ENCODE measurements at places on chromosomes 16 and 17.

DNA sequence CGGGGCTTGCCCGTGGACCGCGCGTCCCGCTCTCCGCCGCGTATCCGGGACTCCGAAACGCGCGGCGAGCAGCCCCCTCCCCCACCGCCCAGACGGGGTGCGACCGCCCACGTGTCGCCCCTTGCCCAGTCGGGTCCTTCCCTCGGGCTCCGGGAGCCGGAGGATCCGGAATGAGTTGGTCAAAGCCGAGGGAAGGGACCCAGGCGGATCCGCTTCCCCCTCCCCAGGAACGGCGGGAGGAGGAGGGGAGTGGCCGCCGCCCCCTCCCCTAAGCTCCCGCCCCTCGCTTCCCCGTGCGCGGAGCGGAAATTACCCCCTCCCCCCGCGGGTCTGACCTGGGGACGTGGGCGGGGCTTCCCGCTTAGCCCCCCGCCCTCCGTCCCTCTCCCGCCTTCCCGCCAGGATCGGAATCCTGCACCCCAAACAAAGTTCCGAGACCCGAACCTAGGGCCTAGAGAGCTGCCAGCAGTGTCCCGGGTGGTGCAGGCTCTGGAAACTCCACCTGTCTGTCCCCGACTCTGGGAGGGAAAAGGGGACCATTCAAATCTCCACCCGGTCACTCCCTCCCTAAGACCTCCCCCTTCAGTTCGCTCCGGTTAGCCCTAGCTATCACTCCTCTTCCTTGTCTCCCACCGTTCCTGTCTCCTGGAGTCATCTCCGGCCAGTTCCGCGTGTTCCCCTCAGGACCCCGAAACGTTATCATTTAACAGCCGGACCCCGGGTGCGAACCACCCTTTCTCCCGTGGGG is 1.0 kb upstream of the IGF2BP1 start:
- DNase-seq, result no peak

- DNase-seq, result peak; percentile 59
These were observed 137.2 kb upstream of the RPH3AL start for GRCh38 chr17:489758-490329.

- DNase-seq, result peak; percentile 15
These were observed 61.7 kb upstream of the LGALS9 start for GRCh38 chr17:27569257-27569722.

DNA sequence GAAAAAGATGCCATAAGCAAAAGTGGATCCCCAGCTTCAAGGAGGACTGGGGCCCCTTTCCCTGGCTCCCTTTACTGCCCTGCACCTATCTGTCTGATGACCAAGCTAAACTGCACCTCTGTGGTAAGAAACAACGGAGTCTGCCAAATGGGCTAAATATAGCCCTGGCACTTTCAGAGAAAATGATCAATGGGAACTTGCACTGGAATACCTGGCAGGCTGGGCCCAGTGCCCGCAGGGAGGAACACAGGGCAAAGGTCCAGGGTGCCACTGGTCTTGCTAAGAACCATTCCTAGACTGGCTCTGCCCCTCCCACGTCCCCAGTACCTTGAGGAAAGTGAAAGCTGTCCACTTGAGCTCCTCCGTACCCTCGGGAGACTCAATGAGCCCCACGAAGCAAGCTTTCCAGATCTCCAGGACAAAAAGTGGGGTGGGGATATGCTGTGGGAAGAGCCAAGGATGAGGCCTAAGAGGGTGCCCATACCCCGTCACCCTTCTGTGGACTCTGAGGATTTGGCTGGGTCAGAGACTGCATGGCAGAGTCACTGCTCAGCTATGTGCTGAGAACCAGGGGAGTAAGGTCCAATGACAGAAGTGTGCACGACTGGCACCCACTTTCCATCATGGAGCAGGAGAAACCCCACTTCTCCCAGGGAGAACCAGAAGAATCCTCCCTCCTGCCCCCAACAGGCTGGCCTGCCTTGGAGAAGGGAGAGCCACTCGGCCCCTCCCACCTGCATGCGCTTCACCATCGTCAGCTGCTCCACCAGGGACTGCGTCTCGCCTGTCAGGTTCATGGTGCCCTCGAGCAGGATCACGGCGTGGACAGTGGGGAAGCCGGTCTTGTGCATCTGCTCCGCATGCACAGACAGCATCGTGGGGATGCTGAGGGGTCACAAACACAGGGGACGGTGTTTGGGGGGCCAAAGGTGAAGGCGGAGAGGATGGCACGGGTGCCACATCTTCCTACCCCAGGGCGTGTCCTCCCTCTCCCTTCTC is 17.4 kb downstream of the CSF3 start:
- no peak for DNase-seq

- DNase-seq, result no peak
These were observed 17.8 kb upstream of the KCNH6 start for GRCh38 chr17:63505341-63505740.

DNA sequence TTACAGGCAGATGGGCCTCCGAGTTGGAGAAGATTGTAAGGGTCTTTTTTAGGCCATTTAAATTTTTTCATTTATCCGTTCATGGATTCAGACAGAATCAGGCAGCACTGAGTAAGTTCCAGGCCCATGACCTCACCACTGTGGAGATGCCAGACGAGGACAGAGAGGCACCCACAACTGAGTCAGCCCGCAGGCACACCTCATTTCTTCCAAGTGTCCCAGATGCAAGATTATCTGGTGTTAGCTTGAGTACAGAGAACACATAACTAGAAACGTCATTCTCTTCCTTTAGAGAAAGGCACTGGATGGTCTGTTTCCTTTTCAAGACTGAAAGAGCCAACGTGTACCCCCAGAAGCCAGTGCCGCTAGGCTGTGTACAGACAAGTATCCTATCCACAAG is 16.9 kb downstream of the CLEC16A start:
- no peak for DNase-seq

DNA sequence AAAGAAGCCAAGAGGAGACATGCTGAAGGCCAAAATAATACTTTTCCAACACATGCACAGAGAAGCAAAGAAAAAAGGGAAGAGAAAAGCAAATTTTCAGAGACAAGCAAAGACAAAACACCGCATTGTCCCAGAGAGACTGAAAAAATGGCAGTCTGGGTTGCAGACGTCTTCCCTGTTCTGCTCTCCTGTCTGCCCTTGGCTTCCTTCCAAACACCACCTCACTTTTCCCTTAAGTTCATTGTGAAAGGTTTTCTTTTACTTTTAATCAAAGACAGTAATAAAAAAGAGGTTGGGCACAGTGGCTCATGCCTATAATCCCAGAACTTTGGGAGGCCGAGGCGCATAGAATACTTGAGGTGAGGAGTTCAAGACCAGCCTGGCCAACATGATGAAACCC is 21.2 kb upstream of the VAT1L start:
- no peak for DNase-seq

GRCh38 chr17:63665527-63666214 is 34.3 kb downstream of the LIMD2 start:
- DNase-seq, result no peak

DNA sequence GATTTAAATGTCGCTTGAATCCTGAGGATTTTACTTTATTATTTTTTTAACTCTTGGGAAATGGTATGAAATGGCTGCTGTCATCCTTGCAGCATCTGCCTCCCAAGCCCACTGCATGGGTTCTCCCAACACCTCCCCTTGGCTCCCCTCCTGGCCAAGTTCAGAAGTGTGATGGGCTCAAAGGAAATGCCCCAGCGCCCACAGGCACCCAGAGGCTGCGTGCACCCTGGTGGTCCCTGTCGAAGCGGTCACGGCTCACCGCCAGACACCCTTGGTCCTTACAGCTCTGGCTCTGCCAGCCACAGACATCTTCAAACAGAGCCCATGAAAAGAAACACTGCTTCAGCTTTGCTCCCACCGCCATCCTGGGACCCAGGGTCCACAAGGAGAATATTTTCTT is 334.7 kb downstream of the SOX9 start:
- no peak for DNase-seq

DNA sequence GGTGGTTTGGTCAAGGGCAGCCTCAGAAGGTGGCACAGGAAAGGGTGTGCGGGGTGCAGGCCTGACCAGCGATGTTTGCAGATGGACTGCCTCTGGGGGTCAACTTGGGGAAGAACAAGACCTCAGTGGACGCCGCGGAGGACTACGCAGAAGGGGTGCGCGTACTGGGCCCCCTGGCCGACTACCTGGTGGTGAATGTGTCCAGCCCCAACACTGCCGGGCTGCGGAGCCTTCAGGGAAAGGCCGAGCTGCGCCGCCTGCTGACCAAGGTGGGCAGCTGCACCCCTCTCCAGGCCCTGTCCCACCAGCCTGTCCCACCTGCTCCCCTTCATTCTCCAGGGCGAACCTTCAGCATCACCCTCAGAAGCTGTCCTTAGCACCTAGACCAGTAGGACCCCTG is 12.5 kb downstream of the DHODH start:
- no peak for DNase-seq

GRCh38 chr17:16352303-16352666 is 984 bp downstream of the CENPV start:
- peak; percentile 12 for DNase-seq

DNA sequence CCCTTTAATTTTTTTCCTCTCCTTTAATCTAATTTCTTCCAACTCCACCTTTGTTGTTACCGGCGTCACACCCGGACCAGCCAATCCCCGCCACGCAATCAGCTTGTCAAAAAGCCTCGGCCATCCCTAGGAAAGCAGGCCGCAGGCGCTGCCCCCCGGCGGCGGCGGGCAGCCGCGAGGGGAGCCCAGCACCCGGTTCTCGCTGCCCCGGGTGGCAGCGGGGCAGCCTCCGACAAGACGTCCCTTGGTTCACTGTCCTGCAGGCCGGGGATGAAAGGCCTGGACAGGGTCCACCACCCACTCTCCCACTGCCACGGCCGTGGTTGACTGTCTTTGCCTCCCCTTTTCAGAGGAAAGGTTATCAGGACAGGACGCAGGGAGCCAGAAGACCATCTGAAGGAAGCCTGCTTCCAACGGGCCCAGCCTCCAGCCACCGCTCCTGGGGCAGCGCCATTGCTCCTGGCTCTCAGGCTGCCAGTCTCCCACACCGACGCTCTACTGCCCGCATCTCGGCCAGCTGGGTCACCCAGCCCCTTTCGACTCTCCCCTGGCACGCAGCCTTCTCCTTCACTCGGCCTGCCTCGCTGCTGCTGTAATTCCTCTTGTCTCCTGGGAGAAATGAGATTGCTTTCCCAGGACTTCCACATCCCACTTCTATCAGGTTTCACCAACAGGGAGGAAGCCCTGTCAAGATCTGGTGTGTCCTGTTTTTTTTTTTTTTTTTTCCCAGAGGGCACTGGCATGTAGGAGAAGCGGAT is 2.8 kb upstream of the UBTF start:
- peak; percentile 44 for DNase-seq

DNA sequence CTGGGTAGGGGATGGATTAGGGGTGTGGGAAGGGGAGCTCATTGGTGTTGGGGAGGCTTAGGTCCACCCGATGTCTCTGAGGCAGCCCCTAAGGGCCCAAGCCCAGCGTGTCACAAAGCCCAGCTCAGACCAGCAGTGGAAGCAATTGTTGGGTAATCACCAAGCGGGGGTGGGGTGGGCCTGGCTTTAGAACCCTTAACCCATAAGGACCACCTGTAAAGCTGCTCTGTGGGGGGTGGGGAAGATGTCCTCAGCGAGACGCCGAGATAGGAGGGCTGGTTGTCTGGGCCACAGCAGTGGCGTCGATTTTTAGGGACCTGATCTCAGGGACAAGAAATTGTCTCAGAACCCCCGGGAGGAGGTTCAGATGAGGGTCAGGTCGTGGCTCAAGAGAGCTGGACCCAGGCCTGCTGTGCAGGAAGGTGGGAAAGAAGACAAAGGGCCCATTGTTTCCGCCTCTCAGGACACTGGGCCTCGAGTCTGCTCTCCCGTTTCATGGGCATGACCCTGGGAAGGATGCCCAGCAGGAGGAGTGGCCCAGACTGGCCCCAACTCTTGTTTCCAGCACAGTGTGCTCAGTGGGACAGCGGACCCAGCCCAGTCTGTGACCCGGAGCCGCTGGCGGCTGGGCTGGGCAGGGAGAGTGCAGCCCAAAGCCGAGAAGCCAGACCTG is 15.9 kb downstream of the ST6GALNAC2 start:
- no peak for DNase-seq

GRCh38 chr16:8924214-8924613 is 39.5 kb downstream of the USP7 start:
- DNase-seq, result no peak

DNA sequence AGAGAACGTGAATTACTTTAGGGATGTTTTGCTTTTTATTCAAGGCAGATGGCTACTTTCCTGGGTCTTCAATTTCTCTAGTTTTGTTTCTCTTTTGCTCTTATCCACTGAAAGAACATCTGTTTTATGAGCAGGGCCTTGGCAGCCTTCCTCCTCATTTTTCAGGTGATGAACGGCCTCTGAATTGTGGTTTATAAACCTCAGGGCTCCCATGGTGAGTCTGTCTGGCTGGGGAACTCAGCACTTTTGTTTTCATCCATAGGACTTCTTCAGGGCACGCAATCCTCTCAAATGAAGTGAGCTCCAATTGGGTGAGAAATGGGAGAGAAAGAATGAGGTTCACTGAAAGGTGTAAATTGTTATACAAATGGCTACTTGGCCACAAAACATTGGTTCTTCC is 186.4 kb upstream of the ERCC4 start:
- DNase-seq, result no peak

DNA sequence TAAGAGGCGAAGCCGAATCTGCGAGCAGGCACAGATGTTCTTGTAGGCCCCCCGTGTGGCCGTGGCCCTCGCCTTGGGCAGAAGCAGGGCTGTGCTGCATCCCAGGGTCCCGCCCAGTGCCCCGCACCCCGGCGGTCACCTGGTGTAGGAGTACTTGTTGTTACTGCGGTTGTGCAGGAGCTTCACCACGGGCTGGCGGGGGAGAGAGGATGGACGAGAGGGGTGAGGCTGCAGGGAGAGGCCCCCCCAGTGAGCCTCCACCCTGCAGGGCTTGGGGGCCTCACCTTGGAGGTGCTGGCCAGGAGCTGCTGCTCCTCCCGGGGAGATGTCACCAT is 11.4 kb downstream of the ASPHD1 start:
- no peak for DNase-seq

- no peak for DNase-seq
These were observed 45.9 kb upstream of the MEIOC start for GRCh38 chr17:44610331-44610730.

- DNase-seq, result no peak
These were observed 1.4 kb downstream of the ZNF668 start for GRCh38 chr16:31072540-31073141.

- DNase-seq, result peak; percentile 34
These were observed 2.7 kb upstream of the SNX20 start for GRCh38 chr16:50683689-50684374.

GRCh38 chr16:76280421-76281215 is 3.4 kb downstream of the CNTNAP4 start:
- DNase-seq, result no peak

GRCh38 chr16:87945351-87946042 is 5.7 kb upstream of the BANP start:
- DNase-seq, result no peak
